ENCODE measurements at places on chromosomes 1 and 21.

- no peak for DNase-seq
Observed at GRCh38 chr1:66383611-66384010, 150.3 kb upstream of the SGIP1 start.

- no peak for DNase-seq
Observed at GRCh38 chr1:12447307-12447706, 170.7 kb downstream of the DHRS3 start.

- DNase-seq, result no peak
Observed at GRCh38 chr21:38459490-38459889, 38.8 kb downstream of the ERG start.

DNA sequence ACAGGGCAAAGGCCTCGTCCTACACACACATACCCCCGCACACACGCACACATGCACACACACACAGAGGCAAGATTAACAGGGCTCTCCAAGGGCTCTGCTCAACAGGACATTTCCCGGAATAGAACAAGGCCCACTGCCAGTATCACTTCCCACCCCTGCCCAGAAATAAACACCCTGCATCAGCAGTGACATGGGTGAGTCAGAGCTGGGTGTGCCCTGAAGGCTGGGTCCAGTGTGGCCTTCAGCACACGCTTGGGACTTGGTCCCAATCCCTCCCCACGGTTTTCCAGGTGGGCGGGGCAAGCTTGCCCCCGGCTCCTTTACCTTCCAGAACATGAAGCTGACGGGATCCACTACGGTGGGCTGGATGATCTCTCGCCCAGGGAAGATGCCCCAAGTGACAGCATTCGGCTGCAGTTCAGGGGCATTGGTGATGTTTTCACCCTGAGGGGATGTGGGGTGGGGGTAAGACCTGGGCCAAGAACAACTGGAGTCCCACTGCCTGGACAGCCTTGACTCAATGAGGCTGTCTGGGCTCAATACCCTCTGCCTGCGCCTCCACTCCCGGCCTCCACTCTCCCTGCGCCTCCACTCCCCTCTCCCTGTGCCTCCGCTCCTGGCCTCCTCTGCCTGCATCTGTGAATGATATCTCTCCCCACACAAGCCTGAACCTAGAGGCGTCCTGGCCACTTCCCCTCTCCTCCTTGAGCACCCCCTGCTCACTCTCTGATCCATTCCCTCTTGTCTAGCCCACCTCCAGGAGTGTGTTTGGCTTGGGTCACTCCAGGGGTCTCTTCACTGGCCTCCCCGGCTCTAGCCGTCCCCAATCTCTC lies 14.7 kb downstream of the MTHFR start:
- DNase-seq, result no peak

GRCh38 chr21:32765058-32765457 lies 6.5 kb downstream of the PAXBP1 start:
- no peak for DNase-seq

- DNase-seq, result no peak
Observed at GRCh38 chr1:109658533-109659042, 2.7 kb downstream of the GSTM4 start.

- no peak for DNase-seq
Observed at GRCh38 chr1:215220346-215220745, 137.8 kb downstream of the KCNK2 start.

DNA sequence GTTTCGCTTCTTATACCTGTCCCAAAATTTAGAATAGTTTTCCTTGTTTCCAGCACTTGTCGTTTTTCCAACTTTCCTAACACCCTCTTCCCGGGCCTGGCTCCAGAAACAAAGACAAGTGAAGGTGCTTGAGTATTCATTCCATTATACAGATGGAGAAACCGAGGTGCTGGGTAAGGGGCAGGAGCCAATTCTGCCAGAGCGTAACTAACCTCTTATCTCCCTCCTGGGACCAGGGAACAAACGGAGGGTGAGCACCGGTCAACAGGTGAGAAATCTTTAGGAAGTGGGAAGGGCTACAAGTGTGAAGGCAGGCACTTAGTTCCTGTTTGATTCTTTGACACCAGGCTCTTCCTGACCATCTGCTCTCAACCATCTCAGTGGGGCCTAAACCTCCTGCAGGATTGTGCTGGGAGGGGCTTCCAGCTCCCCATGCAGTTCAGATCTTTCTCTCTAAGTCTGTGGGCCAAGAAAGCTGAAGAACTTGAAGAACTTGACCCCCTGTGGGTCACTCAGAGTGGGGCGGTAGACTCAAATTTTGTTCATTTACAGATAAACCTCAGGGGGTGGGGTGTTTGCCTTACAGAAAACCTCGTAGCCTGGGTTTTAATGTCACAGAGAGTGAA lies 8.7 kb downstream of the PLXNA2 start:
- no peak for DNase-seq

- no peak for DNase-seq
Observed at GRCh38 chr21:39952265-39952664, 85.0 kb downstream of the PCP4 start.

DNA sequence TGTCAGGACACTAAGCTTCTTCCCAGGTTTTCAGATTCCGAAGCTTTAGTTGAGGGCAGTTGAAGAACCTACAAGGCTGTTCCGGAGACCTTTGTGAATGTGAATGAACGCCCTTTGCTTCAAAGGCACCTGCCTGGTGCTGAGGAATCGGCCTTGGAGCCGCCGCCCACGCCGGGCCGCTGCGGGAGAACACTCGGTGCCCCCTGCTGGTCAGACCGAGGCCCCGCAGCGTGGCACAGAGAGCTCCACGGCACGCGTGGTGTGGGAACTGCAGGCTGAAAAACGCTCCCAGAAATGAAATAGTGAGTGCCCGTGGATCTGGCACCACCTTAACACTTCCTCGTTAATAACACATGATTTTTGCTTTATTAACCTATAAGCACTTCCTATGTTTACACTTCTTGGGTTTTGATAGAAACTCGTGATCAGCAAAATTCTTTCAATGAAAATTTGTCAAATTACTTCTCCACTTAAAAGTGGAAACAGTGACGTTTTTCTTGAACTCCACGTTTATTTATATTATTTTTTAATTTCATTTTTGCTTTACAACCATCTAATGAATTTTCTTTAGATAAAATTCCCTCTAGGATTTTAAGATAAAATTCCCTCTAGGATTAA lies 460.6 kb downstream of the DSCAM start:
- DNase-seq, result no peak

DNA sequence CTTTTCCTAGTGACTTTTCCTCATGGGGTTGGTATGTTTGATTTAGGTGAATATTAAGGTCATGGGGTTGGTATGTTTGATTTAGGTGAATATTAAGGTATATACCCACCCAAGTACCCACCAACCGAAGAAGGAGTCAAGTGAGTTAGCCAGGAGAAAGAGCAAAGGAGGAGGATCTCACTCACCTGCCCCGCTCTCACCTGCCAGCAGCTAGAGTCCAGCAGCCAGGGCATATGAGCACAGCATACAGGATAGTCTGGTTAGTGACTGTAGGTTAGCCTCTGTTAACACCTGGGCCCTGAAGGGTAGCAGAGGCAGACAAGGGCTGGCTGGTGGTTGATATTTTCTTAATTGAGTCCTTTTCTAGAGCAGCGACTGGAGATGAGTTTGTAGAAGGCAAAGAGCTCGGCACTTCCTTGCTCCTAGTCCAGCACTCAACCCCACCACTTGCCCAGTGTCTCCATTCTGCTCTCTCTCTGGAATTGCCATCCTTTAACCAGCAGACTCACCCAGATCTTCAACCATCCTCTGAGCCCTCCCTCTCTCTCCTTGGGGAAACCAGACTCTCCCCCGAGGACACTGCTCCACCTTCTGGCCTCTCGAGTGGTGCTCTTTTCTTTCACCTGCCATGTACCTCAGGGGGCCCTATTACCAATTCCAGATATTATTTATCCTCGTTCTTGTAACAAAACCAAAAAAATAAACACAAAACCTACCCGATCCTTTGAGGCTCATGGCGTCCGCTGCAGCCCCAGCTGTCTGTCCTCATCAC lies 16.3 kb upstream of the DESI2 start:
- no peak for DNase-seq

GRCh38 chr21:42862774-42863503 lies 16.4 kb downstream of the WDR4 start:
- no peak for DNase-seq

DNA sequence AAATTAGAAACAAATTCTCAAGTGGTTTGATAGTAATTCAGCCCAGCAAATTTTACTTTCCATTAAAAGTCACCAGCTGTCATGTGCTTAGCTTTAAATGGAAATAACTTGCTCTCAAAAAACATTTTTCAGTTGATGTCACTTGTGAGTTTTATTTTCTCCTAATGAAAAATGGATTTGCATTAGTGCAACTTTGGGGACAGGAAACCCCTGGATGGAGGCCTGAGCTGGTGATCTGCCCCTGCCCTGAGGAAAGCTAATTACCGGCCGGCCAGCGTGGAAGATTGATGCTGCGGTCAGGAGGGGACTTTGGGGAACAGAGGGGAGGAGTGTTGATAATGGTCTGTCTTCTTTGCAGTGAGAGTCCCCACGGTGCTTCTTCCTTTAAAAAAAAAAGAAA lies 66.8 kb upstream of the ANGPTL1 start:
- DNase-seq, result no peak

DNA sequence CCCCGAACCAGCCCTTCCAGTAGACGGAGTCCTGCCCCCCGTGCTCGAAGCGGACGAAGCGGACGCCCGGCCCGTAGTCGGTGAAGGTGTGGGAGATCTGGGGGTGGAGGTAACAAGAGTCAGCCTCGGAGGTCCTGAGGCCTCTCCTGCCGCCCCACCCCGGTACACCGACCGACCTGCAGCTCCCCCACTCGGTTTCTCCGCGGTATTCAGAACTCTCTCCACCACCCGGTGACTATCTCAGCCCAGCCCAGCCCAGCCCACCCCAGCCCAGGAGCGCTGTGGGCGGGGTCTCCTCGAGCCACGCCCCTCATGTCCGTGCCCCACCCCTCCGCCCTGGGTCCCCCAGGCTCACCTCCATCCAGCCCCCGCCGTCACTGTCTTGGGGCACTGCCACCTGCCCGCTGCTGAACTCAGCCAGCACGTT lies 5.5 kb downstream of the FBXO2 start:
- DNase-seq, result no peak

DNA sequence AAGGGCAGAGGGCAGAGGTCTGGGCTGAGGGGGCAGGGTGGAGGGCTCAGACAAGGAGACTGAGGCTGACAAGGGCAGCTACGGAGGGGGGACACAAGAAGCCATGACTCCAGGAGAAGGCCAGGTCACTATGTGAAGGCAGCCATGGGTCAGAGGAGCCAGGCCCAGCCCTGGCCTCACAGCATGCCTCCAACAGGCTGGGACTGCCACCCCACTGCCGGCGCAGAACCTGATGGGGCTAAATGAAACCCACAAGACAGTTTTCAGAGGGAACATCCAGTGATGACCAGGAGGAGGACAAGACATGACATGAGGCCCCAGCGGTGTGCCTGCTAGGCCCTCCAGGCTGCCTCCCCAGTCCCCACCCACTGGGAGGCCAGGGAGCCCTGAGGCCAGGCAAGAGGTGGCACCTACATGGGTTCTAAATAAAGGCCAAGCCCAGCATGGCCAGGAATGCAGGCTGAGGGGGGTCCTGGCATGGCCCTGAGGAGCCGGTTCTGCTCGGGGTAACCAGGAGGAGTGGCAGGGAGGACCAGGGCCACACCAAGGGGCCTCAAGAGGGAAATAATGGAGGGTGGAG lies 27.3 kb upstream of the LSS start:
- DNase-seq, result no peak

- DNase-seq, result no peak
Observed at GRCh38 chr1:171296897-171297296, 17.1 kb upstream of the FMO4 start.

DNA sequence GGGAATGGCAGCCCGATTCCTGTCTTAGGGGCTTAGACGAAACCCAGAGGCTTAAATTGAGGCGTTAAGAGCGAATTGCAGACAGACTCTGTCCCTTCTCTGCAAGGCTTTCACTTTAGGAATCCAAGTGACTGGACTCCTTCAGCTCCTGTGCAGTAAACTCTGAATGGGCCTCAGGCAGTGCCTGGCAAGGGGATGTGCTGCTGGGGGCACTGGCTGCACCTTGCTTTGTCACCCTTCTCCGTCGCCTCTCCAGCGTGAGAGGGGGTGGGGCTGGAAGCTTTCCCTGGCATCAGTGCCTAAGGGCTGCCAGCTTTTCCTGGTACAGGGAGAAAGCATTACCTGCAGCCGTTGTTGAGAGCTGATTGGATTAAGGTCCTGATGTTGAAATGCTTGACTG lies 39.9 kb upstream of the NFASC start:
- DNase-seq, result no peak

- DNase-seq, result no peak
Observed at GRCh38 chr1:2640626-2641025, 7.8 kb upstream of the MMEL1 start.

DNA sequence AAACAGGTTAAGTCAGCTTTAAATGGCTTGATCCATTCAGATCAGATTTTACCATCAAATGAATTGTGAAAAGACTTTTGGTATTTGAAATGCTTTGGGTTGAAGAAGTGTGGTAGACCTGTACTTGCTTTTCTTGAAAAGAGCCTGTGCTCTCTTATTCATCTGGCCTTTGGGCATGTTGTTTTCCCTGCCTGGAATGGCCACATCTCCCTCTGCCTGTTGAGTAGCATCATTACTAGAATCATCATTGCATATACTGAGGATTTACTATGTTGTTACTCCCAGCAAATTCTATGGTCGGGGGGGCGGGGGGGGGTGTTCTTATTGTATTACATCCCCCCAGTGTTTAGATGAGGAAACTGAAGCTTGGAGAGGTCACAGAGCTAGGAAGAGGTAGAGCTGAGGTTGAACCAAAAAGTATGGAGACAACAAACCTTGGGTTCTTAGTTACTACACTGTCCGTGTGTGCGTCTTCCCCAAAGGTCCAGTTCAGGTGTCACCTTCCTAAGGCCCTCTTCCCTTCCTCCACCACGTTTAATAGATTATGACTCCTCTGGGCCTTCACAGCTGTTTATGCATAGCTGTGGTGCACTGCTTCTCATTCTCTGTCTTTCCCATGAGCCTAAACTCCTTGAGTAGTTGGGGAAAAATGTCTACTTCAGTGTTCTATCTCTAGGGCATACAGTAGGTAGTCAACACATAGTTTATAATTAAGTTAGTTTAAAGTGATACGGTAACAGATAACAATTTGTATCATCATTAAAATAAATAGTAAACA lies 246.4 kb upstream of the HOOK1 start:
- DNase-seq, result no peak

DNA sequence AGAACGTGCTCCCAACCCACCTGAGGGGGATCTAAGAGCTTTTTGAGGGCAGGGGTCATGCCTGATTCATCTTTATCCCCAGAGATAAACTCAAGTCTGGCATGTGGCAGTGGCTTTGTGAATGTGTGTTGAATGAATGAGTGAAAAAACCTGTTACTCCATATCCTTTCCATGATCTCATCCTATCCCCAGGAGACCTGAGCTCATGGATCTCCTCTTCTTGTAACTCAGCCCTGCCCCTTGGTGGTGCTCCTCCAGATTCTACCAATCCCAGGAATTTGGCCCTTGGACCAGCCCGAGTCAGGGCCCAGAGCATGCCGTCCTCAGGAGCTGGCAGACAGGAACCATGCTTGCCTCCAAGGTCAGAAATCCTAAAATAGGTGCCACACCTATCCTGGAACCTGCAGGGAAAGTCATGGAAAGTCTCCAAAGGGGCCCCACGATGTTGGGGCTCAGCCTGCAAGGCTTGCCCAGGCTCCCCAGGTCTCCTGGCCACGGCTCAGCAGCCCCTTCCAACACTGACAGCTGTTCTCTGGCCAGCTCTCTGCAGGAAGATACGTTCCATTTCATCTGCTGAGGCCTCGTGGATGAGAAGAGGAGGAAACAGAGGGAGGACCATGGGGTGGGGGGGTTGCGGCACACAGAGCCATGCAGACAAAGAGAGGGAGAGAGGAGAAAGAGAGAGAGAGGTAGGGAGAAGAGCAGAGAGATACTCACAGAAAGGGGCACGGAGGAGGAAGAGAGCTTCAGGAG lies 214.6 kb downstream of the TRABD2B start:
- no peak for DNase-seq

- DNase-seq, result no peak
Observed at GRCh38 chr21:9008636-9009035, 1512.7 kb upstream of the TPTE start.
